ENCODE measurements at places on chromosomes 7 and 10.

DNA sequence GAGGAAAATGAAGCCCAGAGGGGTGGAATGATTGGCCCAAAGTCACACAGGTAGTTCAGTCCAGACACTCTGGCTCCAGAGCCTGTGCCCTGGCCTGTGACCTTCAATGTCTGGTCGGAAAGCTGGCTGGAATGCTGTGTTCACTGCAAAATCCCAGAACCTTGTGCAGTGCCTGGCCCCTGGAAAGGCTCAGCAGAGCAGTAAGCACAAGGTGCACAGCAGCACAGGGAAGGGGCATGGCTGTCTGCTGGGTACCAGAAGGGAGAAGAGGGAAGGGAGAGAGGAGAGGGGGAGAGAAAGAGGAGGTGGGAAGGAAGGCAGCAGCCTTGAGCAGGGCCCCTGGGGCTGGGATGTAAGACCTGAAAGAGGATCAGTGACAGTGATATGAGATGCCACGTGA is 28.4 kb upstream of the C10orf71 start:
- peak; percentile 26 for DNase-seq

DNA sequence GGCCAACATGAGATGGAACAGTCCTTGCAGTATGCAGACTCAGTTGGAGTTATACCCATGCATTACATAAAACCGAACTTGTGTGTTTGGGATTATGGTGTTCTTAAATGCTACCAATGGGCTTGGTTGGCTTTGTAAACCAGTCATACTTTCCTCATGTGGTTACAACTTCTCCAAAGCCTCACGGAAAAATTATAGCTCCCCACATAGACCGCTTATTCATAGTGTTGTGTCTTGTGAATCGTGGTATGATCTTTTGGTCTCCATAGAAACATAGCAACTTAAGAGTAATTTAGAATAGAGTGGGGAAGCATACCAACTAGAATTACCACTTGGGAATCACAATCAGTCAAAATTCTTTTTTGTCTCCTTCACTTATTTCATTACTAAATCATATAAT is 112.3 kb upstream of the FZD1 start:
- no peak for DNase-seq

DNA sequence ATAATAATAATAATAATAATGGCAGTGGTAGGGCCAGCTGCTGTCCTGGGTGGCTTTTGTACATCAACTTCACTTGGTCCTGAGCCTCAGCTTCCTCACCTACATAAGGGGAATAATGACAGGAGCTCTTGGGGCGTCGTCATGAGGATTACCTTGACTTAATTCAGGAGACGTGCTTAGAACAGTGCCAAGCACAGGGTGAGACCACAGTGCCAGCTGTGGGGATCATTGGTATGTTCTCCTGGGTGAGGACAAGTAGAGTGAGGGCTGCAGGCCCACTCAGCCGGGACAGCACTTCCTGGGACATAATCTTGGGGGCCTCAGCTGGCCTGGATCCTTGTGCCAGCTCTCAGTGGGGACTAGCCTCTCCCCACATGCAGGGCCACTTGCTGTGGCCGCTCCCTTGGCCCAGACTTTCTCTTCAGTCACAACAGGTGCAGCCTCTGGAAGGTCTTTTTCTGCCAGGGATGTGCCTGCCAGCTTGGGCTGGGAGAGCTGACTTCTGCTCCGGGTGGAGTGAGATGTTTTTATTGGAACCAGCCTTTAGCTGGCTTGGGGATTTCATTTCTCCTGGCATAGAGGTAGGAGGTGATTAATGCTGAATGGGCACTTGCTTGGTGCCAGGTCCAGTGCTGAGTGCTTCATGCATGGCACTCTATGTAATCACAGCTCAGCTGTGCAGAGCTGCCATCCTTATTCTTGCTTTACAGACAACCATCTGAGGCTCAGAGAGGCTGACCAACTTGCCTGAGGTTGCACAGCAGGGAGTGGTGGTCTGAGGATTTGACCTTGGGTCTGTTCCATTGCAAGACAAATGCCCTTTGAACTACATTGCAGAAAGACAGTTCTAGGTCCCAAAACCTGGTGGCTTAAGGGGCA is 45.3 kb downstream of the TSPAN15 start:
- DNase-seq, result no peak

- no peak for DNase-seq
Observed at GRCh38 chr10:99858849-99859248, 76.4 kb downstream of the ABCC2 start.

- DNase-seq, result no peak
Observed at GRCh38 chr7:66627881-66628360, 760 bp upstream of the KCTD7 start.

DNA sequence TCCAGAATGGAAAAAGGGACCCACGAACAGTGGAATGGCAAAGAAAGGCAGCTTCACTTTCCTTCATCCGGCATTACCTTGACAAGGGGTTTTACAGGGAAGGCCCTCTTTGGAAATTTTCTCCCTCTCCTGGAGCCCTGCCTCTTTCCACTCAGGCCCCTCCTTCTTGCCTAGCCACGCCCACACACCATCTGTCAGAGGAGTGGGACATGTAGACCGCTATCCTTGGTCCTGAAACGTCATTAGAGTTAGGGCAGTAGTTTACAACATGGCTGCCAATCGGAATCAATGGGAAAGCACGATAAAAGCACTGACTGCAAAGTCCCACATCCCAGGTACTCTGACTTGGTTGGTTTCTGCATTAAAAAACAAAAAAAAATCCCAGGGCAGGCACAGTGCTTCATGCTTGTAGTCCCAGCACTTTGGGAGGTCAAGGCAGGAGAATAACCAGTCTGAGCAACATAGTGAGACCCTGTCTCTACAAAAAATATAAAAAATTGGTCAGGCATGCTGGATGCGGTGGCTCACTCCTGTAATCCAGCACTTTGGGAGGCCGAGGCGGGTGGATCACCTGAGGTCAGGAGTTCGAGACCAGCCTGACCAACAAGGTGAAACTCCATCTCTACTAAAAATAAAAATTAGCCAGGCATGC is 96.4 kb downstream of the MARCHF5 start:
- DNase-seq, result peak; percentile 10

DNA sequence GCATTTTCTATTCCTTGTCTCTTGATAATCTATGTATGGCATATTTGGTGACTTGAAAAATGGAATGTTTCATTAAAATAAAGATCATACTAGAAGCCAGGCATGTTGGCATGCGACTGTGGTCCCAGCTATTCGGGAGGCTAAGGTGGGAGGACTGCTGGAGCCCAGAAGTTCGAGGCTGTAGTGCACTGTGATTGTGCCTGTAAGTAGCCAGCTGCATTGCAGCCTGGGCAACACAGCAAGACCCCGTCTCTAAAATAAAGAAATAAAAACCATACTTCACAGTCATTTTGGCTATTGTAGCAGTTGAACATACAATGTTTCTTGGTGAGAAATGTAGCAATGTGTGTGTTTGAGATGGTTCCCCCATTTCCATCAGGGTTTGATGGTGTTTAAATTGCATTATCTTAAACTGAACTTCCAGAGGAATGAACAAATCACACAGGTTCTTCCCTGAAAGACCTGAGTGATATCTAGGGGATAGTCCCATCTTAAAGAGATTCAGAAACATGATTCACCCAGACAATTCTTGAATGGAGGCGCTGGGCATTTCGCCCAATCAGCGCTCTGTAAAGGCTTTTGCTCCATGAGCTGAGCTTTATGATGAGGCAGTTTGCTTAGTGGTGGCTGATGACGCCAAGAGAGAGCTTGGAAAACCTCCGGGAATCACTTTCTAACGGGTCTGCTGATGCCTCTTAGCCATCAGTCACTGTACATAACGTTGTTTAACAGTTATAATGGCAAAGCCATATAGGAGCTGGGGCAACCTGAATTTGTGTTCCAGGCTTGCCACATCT is 19.4 kb upstream of the BTBD16 start:
- DNase-seq, result no peak

DNA sequence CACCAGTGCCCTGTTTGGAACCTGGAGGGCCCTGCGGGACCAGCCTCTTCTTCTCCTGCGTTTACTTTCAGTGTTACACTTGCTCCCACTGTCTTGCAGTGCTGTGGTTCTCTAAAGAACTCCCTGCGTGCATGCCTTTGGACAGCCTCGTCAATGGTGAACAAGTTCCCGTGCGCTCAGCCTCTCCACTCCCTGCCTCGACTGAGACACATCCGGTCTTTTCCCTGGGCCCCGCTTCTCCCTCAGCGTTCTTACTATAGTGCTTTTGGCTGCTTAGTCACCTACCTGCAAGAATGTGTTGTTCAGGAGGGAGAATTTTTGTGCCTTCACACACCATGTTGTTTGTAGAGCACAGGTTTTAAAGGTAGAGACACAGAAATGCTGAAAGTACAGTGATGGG is 520.7 kb upstream of the MKI67 start:
- DNase-seq, result no peak

Data from SJSA1 (cell line).